ENCODE measurements at places on chromosomes 6 and 20.

GRCh38 chr6:48567016-48567415 lies 456.0 kb upstream of the PTCHD4 start:
- no peak for DNase-seq

DNA sequence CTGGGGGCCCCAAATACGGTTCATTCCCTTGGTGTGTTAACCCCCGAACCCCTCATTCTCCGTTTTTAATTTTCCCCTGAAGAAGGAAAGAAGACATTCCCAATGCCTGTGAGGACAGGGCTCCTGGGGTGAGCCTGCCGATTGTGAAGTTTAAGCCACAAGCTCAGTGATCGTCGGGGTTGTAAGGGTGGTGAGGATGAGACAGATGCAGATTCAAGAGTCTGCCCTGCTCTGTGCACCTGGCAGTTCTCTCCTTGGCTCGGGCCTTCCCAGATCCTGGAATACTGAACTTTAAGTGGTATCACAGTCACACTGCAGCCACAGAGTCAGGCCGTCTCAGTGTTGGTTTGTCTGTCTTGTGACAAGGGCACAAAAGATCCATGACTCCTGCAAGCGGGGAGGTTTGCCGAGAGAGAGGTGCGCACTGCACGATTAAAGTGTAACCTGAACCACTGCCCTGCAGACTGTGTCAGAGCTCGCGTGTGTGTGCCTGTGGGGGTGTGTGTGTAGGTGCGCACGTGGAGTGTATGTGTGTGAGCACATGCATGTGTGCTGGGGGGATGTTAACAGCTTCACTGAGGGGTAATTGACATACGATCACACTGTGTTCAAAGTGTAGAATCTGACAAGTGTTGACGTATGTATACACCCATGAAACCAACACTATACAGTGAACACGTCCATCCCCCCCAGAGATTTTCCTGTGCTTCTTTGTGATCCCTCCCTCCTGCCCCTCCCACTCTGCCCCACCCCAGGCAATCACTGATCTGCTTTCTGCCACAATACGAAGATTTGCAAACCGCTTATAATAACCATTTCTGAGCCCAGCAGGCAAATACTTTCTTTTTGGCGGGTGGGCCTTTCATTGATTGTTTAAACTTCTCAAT lies 38.9 kb downstream of the RPP40 start:
- DNase-seq = no peak

GRCh38 chr20:62307226-62308101 lies 4.7 kb downstream of the ADRM1 start:
- no peak for DNase-seq

DNA sequence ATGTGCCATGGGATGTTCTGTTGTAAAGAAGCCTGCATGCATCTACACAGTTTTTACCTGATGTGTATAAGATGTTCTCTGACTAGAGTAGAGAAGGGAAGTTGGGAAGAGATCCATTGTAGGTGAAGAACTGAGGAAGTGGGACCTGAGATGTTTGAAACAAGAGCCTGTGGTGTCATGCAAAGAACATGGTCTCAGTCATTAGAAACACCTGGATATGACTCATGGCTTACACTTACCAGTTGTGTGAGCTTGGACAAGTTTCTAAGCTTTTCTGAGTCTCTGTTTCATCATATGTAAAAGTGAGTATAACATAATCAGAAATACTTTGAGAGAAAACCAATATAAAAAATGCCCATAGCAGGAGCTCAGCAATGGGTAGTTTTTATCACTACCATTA lies 51.9 kb upstream of the SEC63 start:
- no peak for DNase-seq

DNA sequence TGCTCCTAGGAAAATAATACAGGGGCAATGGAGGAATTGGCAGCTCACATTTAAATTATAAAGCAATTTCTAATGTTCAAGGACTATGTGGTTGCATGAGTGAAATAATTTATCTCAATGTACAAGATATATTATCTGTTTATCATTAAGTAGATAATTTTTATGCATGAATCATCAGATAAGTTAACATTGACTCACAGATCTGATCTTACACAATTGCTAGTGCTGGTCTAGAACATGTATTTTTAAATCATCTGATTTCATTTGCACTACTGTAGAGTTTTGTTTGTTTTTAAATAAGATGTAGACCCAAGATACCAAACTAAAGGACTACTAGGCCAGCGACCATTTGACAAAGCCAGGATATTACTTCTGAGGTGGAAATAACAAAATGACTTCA lies 199.2 kb downstream of the BMP2 start:
- DNase-seq = no peak

- no peak for DNase-seq
Observed at GRCh38 chr6:44731485-44732095, 344.1 kb downstream of the CDC5L start.

Measured in NCI-H510A treated with DMSO at 0.1 percent for 48 hours (cell line).